ENCODE measurements at places on chromosomes 12 and 14.

GRCh38 chr12:28017873-28018255 lies 45.3 kb upstream of the PTHLH start:
- no peak for DNase-seq

DNA sequence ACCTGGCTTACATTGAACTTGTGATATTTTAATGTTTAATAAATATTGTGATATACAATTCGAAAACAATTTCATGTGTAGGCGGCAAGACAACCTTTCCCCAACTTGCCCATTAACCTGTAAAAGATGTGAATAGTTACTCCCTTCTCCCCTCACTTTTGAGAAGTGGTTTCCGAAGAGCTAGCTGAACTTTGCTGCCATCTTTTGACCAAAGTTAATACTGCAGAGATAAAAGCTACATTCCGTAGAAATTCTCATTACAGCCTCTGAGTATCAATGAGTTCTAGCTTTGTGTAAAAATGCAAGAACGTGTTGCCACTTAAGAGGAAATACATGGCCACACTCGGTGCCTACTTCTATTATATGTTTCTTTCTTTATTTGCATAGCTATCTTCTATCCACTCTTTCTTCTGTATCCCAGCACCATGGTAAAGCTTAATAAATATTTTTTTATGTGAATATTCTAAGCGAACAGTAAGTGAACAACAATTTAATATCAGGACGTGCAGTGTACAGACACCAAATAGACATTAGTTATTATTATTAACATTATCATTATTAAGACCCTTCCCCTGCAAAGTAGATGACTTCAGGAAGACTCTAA lies 105.1 kb upstream of the TMEM260 start:
- peak; percentile 33 for DNase-seq

DNA sequence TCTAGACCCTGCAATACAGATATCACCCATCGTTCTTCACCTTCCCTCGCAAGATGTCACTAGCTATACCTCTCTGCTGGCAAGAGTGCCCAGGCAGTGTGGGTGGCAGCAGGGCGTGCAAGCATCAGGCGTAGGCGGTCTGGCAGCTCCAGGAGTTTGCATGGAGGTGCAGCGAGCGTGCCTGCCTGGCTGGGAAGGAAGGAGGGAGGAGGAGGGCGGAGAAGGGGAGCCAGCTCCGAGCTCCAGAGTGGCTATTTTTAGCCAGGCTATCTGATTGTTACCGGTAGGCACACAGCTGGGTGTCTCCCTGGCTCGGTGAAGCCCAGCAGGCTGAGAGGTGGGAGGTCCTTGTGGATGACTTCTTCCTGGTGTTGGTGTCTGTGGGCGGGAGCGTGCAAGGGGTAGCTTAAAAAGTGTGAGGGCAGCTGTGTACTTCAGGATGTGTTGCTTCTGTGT lies 6.2 kb downstream of the FOXJ2 start:
- no peak for DNase-seq

- DNase-seq, result no peak
These were observed 222.6 kb downstream of the RGS6 start for GRCh38 chr14:72154645-72155378.

GRCh38 chr12:104469523-104469922 lies 12.8 kb downstream of the CHST11 start:
- DNase-seq, result no peak

- DNase-seq, result no peak
These were observed 97.0 kb downstream of the CMKLR1 start for GRCh38 chr12:108241986-108242703.

GRCh38 chr12:89424846-89425245 lies 72.5 kb upstream of the DUSP6 start:
- DNase-seq, result no peak

DNA sequence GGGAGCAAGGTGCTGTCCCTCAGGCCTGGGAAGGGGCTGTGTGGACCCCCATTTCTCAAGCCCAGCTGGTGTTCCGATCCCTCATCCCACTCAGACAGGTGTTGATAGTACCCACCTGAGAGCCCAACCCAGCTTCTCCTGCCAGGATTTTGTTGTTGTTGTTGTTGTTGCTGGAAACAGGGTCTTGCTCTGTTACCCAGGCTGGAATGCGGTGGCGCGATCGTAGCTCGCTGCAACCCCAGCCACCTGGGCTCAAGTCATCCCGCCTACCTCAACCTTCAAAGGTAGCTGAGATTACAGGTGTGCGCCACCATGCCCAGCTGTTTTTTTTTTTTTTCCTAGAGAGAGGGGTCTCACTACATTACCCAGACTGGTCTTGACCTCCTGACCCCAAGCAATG lies 209.9 kb downstream of the PHETA1 start:
- DNase-seq, result no peak

GRCh38 chr12:104695453-104696148 lies 238.9 kb downstream of the CHST11 start:
- DNase-seq, result no peak

GRCh38 chr12:42056130-42056529 lies 88.5 kb downstream of the GXYLT1 start:
- peak; percentile 28 for DNase-seq

DNA sequence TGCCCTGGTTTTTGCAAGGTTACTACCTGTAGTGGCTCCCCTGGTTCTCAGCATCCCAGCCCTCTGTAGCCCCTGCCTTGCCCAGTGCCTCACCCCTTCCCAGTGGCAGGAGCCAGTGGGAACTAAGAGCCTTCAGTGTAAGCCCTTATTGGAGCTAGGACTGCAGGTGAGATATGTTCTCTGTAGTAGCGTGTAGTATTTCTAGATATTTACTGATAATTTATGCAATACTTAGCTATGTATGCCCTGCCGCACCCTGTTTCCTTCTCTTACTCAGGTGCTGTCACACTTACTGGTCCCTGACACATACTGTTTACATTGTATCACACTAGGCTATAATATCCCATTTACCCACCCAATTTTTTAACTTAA lies 3.6 kb downstream of the BMAL2 start:
- no peak for DNase-seq

DNA sequence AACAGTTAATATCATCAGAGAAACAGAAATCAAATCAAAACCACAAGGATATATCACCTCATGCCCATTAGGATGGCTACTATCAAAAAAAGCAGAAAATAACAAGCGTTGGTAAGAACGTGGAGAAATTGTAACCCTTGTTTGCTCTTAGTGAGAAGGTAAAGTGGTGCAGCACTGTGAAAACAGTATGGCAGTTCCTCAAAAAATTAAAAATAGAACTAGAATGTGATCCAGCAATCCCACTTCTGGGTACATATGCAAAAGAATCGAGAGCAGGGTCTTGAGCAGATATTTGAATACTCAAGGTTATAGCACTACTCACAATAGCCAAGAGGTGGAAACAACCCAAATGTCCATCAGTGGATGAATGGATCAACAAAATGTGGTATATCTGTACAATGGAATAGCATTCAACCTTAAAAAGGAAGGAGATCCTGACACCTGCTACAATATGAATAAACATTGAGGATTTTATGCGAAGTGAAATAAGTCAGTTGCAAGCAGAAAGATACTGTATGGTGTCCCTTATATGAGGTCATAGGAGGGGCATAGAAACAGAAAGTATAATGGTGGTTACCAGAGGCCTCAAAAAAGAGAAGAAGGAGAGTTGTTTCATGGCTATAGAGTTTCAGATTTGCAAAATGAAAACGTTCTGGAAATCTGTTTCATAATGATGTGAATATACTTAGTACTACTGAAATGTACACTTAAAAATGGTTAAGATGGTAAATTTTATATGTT lies 131.0 kb upstream of the EEA1 start:
- DNase-seq, result no peak

DNA sequence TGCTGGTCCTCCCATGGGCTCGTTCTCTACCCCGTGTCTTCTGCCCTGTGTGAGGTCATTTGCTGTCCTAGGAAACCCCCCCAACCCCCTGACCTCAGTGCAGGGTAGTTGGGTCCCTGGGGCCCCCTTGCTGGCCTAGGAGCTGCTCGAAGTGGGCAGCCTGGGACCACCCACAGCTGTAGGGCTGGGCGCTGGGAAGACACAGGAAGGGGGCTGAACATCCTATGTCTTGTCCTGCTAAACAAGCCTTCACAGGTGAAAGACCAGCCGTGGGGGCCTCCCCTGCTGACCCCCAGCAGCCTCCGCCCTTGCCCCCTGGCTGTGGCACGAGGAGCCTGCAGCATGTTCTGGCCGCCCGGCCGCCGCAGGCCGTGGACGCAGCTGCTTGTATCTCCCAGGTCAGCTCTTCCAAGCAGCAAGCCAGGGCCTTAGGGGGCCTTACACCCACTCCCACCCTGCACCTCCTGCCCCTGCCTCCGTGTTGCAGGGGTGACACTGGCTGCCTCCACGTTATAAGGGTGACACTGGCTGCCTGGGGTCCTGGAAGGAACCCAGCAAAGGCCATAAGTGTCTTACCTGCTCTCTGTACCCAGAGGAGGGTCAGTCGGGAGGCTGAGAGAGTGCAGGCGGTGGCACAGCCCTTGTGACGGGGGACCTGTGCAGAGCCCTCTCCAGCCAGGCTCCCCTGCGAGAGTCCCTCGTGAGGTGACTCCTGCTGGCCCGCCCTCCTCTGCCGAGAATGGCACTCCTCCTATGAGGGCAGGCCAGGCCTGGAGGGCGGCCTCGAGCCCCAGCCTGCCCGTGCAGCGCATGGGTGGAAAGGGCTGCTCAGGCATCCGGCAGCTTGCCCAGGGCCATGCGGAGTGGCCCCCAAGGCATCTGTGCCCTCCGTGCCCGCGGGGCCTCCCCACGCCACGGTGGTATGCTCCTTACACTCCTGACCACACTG lies 11.5 kb upstream of the TEX22 start:
- no peak for DNase-seq

- DNase-seq, result no peak
These were observed 368.2 kb upstream of the ATP2B1 start for GRCh38 chr12:90076851-90077319.

DNA sequence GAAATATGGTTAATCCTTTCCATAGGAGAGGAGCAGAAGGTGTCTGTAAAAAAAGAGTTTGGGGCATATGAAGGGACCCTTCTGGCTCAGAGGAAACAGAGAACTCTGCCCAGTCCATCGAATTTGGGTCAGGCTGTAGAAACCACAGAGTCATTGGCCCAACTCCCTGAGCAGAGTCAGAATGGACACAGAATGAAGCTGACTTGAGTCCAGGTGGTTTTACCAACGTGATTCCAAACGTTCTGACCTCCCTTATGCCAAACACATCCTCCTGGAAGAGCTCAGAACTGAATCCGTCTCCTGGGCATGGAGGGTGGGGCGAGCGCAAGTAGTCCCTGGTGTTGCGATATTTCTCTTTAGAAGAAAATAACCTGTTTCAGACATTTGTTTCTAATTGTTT lies 138.8 kb downstream of the DAD1 start:
- DNase-seq, result no peak

GRCh38 chr14:87600240-87600639 lies 392.7 kb downstream of the GALC start:
- DNase-seq, result no peak

- no peak for DNase-seq
These were observed 123.4 kb downstream of the PTPRQ start for GRCh38 chr12:80567401-80567800.

- no peak for DNase-seq
These were observed 15.5 kb downstream of the PLEKHA5 start for GRCh38 chr12:19144985-19145384.

- DNase-seq, result no peak
These were observed 143.4 kb downstream of the KIF26A start for GRCh38 chr14:104281768-104282301.

Measured in globus pallidus (tissue), 1 donor.